ENCODE measurements at places on chromosomes 12 and 14.

GRCh38 chr14:103385929-103386712 lies 906 bp downstream of the MARK3 start:
- DNase-seq: no peak

DNA sequence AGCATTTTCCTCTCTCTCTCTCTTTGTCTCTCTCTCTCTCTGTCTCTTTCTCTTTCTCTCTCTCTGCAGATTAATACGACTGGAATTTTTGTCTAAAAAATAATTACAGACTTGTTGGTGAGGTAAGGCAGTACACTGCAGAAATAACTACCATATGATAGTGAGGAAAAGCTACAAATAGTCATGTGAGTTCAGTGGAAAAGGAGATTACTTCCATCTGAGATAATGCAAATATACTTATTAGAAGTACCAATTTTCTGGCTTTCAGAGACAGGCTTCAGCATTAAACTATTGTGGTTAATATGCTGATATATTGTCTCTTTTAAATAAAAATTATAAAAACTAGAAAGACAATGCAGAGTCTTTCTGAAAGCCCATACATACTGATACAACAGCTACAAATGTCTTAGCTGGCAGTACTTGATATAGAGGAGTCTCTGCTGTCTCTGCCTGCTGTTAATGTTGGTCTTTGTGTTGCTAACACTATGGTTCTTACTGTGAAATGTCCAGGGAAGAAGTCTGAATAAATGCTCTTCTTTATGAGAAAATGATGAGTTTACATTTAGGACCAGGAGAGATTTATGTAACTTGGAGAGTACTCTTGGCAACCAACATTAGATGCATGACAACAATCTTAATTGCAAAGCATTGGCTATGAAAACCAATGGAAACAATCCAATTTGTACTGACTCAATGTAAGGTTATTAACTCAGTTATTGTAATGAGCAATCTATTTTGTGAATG lies 167.0 kb downstream of the LRFN5 start:
- no peak for DNase-seq

GRCh38 chr12:78323226-78323625 lies 492.5 kb downstream of the NAV3 start:
- DNase-seq: no peak

GRCh38 chr12:5335069-5335468 lies 96.8 kb upstream of the NTF3 start:
- DNase-seq: no peak

GRCh38 chr12:52612431-52613383 lies 5.7 kb downstream of the KRT73 start:
- no peak for DNase-seq

Measured in NCI-H2081 treated with DMSO at 0.1 percent for 48 hours (cell line).